ENCODE measurements at places on chromosomes 13 and 19.

GRCh38 chr13:106744516-106744915 lies 176.6 kb upstream of the ARGLU1 start:
- DNase-seq = no peak

GRCh38 chr13:28322256-28322905 lies 172.5 kb downstream of the FLT1 start:
- no peak for DNase-seq

DNA sequence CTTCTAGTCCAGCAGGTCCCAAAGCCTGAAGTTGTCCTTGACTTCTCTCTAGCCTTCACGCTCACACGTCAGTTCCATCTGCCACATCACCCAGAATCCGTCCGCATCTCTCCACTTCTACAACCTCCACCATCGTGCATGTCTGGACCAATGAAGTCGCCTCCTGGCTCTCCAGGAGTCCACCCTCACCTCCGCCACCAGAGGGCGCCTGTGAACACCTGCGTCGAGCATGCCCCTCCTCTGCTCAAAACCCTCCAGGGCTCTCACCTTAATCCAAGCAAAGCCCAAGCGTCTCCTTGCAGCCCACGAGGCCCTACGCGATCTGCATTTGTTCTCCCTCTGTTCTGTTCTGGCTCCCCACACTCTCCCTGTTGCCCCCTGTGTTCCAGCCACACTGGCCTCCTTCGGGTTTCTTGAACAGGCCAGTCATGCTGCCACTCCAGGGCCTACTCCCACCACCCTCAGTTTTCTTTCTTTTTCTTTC lies 3.7 kb downstream of the USHBP1 start:
- peak; percentile 83 for DNase-seq

GRCh38 chr19:28577666-28578065 lies 635.3 kb downstream of the UQCRFS1 start:
- DNase-seq = no peak

- no peak for DNase-seq
These were observed 132.8 kb upstream of the SPRY2 start for GRCh38 chr13:80473695-80474094.

DNA sequence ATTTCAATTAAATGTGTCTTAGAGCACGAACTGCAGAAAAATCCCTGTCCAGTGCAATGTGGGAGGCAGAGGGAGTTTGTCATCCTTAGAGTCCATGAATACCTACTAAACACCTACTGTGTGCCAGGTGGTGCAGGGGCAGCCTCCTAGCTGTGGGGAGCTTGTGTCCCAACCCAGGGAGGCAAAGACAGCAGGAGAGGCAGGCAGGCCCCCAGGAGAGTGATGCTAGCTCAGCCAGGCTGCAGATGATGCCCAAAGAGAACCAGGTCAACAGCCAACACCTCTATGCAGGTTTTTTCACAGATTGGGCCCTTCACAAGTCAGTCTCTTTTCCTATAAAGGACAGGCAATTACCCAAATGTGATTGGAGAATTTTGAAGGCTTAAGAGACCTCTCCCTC lies 108.2 kb upstream of the UQCRFS1 start:
- DNase-seq = no peak

DNA sequence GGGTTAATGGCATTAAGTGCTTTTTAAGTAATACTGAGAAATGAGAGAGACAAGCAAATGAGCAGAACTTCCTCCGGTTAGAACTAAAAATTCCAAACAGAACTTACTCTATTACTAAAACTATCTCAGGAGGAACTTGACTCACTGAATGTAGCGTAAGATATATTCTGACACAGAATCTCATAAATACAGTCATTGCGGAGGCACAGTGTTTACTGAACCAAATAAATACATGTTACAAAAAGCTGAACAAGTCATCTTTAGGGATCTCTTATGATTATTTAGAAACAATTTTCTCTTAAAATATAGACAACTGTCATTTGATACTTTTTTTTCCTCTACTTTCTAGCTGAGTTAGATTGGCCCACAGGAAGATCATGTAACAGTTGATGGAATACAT lies 283.1 kb downstream of the KLF12 start:
- DNase-seq = no peak

GRCh38 chr13:20514866-20515265 lies 10.8 kb downstream of the CRYL1 start:
- no peak for DNase-seq

DNA sequence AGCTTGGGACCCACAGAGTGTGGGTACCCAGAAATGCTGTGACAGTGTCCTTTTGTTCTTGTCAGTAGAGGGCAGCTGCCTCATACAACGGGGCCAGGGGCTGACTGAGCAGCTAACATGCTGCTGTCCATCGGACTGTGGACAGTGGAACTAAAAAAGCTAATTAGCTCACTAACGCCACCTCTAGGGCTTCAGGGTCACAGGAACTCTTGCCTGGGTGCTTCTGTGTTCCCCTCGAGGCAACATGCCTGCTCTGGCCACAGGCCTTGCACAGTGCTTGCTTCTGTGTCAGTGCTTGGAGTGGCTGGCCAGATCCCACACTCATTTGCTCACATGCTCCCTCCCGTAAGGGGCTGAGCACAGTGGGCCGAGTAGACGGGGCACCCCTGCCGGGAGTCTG lies 377.0 kb downstream of the OLFM4 start:
- peak; percentile 34 for DNase-seq

DNA sequence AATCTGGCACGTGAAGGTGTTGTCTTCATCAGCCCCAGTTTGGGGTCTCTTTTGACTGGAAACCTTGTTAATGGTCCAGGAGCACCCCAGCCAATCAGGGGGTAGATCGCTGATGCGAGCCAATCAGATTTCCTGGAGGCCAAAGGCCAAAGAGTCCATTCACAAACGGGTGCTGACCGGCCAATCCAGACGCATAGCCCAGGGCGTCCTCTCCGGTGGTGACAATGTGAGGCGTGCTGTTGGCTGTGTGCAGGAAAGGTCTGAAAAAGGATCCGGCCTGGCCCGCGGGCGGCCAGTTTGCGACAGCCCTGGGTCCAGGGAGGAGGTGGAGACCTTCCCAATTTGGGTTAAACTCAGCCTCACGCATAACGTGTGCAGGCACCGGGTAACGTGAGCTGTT lies 3.1 kb downstream of the MAST3 start:
- DNase-seq = peak; percentile 68

DNA sequence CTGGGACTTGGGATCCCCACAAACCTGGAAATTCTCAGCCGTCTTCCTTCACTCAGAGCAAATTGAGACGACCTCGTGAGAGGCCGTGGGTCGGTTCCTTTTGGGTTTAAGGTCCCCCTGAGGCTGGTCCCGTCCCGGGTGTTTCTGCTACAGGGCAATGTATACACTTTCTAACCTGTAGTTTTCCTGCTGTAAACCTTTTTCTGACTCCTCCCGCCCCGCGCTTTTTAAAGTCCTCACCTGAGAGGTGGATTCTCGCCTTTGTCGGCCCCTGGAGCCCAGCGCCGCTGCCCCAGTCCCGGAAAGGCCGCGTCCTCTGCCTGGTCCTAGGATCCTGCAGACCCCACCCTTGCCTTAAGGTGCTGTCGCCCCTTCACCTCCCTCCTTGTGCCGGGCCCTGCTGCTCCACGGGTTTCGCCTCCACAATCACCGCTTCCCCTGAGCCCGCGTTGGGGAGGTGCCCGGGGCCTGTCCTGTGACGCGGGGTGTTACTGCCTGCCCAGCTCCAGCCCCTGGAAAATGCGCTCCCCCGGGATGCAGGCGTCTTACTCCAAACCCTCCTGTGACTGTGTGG lies 391 bp downstream of the ZNF761 start:
- DNase-seq = peak; percentile 36

DNA sequence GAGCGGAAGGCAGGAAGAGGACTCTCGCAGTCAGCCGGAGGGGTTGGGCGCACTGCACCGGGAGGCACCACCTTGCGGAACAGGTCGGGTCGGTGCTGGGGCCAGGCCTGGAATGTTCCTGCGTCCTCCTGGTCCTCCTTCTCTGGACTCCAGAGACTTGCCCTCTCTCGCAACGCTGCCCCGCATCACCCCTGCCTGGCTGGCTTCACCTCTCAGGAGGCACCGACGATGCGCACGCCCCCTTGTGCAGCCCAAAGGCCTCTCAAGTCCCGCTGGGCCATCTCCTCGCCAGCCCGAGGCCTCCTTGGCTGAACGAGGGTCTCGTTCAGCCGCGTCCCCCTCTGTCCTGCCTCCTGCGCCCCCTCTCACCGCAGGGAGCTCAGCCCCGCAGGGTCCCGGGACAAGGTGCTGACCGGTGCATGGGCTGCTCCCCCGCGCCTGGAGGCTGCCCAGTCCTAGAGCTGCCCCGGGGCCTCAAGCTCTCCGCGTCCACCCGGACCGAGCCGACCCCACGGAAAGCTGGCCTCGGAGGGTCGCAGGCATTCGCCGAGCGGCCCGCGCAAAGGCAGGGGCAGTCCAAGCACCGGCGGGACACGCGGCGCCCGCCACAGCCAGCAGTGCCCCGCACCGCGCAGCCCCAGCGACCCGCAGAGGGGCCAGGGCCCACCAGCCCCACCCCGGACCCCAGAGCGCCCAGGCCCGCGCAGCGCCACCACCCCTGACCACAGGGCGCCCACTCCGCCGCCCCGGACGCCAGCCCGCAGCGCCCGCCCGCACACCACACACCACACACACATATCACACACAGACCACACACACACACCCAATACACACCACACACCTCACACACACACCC lies 133.8 kb downstream of the CRYL1 start:
- peak; percentile 35 for DNase-seq

GRCh38 chr19:495402-496111 lies 729 bp upstream of the MADCAM1 start:
- DNase-seq = peak; percentile 79

DNA sequence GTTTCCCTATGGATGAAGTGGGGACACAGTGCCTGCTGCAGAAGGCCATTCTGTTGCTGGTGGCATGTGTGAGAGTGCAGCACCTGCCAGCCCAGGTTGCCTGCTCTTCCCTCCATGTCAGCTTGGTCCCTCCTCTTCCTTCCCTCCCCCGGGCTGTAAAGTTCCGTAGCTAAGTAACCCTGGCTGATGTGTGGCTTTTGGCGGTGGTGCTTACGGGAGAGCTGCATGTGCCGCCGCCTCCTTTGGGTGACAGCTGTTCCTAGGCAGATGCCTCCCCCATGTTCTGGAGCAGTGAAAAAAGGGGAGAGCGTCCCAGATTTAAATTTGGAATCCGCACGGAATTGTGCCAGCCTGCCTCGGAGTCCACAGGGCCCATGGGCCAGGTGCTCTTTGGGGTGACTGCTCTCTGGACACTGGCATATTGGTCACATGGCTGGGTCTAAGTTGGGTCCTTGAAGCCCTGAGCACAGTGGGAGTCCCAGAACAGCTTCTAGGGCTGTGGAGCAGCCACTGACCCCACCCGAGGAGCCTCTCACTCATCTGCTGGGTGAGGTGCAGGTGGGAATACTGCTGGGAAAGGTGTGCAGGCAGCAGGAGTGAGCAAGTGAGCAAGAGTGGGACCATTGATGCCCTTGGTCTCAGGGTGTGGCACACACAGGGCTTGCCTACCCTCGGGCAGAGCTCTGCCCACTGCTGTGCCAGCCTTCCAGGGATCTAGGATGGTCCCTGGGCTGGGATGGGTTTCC lies 33.1 kb upstream of the ZNF536 start:
- no peak for DNase-seq

DNA sequence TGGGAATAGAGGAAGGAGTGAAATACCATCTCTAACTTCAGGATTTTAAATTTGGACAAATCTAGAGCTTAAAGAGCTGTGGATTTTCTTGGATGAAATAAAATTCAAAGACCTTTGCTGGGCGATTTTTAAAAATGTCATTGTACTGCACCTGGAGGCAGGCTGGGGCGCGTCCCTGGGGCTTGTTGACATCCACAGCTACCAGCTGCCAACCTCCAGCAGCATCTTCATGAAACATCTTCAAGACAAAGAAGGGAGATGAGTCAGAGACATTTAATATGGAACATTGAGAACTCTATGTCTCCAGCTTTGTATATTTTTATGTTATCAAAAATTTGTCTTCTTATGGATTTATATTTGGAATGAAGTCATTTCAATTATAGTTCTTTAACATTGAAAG lies 132.5 kb downstream of the NALCN start:
- DNase-seq = peak; percentile 21

- DNase-seq = peak; percentile 81
These were observed at the start of gene MRI1 for GRCh38 chr19:13764101-13764807. TSS of gene MRI1 (plus strand) at chr19:13764522. CDS start at chr19:13764589, 67 bp downstream.

DNA sequence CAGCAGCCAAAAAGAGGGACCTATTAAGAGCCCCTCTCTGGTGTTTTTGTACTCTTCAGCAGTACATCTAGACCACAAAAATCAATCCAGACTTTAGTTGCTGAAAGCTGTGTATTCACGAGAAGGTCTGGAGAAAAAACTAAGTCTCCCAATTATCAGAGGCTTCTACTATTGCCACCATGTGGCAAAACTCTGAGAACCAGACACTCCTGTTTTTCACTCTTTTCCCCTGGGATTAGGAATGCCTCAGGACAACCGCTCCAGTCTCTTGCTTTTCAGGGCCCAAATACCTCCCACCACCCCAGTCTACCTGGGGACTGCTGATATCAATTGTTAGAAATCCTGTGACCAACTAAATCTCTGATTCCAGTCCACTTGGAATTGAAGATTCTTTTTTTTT lies 30.1 kb upstream of the OBI1 start:
- no peak for DNase-seq

GRCh38 chr19:51607077-51607476 lies 23.1 kb downstream of the SIGLEC5 start:
- DNase-seq = no peak

- no peak for DNase-seq
These were observed 5.6 kb downstream of the ZAR1L start for GRCh38 chr13:32309312-32310133.

DNA sequence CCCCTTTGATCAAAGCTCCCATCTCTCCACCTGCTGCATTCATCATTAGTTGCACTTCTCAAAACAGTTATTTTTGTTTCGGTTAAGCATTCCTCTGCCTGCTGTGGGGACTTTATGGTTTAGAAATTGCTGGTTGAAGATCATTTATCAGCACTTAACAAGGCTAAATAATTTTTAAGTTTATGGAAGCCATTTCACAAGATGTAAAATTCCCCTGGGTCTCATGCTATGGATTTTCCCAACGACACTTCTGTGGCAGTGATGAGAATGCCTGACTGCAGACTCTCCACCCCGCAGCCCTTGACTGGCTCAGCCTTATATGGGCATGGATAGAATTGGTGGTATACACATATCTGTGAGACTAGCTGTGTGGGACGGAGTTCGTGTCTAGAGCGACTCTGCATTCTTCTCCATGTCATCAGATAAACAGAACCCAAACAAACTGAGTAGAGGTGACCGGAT lies 52.8 kb downstream of the COL4A2 start:
- no peak for DNase-seq

GRCh38 chr13:109384491-109385241 lies 401.7 kb downstream of the IRS2 start:
- DNase-seq = no peak

GRCh38 chr19:29616541-29616940 lies 10.5 kb downstream of the POP4 start:
- DNase-seq = no peak

GRCh38 chr13:111877906-111878305 lies 189.0 kb upstream of the SOX1 start:
- DNase-seq = no peak
